Heart left ventricle (tissue), 16 donors: ENCODE measurements at places on chromosomes 12 and 14.

DNA sequence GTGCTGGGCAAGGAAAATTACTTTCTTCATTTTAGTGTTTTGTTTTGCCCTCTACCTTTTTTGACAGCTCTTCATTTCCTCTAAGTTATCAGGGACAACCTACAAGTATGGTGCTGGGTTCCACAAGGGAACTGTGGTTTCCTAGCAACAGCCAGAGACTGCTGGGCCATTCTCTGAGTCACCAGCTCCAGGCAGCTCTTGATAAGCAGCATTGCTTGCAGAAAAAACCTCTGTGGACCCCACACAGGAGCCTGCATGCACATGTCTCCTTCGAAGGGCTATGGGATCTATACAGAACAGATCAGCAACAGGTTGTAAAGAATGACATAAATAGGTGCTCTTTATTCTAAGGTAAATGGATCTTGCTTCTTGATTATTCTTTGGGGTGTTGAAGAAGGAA lies 81.0 kb upstream of the CCDC196 start:
- DNase-seq: no peak

DNA sequence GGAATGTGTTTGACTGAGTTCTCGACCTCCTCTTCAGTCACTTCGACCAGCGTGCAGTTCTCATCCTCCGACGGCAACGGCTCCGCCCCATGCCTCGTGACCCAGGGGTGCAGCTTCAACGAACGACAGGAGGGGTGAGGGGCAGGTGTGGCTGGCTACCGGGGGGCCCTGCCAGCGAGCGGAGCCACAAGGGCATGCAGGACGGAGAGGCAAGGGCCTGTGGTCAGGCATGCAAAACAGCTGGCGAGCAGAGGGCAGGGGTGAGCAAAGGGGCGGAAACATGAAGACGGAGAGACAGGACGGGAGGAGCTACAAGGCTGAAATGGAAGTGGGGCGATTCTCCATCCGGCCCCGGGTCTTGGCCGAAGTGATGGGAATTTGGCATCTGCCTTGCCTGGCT lies 38.7 kb downstream of the P2RX4 start:
- no peak for DNase-seq

DNA sequence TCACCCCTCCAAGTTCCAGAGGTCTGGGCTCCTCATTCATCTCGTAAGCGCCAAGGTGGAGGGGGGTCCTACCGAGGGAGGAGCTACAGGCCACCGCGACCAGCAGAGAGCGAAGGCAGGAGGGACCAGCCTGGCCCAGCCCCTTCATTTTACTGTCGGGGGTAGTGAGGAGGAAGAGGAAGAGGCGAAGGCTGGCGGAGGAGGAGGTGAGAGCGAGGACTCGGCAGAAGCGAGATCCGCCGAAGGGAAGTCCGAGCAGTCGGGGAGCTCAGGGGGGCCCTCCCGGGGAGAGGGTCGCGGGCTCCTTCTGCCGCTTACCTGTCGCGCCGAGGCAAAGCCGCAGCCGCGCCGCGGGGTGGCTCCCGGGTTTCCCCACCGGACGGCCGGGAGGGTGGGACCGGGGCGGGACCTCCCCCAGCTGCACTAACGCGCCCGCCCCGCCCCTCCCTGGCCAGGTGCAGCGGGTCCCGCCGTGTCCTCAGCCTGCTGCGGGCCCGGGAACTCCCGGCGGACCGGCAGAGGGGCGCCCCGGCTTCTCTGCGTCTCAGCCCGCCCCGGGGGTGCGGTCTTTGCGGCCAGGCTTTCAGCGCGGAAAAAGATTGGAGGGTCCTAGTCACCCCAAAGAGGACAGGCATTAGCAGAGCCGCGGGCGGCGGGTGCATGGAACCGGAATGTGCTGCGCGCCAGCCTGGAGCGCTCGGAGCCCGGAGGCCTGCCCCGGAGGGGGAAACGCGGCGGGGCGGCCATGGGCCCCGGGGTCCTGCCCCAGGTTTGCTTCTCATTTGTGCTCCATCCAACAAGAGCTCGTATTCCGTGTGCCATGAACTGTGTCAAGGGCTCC lies at the start of gene GALNT6:
Gene GALNT6 (minus strand): TSS at position 124 of the 841 bp plus-strand sequence. CDS start 11,625 bp downstream, outside the sequence.
- no peak for DNase-seq

DNA sequence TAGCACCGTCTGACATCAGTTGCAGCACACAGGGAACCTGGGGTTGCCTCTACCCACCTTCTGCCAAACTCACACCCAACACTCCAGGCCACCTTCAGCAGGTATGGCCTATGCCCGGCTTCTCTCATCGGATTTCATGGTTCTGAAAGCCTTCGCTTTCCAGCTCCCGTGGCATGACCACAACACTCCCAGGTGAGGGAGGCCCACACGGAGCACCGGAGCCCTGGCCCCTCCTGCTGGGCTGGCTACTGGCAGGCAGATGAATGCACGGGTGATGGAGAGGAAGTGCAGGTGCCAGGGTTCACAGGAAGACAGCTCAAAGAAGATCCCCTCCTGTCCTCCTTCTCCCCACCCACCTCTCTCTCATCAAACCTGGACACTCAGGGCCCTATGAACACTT lies 37.2 kb downstream of the CACNA2D4 start:
- no peak for DNase-seq

DNA sequence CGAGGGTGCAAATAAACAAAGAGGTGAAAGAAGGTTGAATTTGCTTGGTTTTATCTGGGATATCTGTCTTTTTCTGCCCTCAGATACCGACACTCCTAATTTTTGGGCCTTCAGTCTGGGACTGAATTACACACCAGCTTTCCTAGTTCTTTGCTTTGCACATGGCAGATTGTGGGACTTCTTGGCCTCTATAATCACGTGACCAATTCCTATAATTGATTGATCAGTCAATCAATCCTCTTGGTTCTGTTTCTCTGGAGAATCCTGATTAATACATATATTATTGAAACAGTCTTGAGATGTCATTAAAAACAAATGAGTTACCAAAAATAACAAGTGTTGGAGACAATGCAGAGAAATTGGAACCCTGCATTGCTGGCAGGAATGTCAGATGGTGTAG lies 62.7 kb downstream of the SUDS3 start:
- no peak for DNase-seq

DNA sequence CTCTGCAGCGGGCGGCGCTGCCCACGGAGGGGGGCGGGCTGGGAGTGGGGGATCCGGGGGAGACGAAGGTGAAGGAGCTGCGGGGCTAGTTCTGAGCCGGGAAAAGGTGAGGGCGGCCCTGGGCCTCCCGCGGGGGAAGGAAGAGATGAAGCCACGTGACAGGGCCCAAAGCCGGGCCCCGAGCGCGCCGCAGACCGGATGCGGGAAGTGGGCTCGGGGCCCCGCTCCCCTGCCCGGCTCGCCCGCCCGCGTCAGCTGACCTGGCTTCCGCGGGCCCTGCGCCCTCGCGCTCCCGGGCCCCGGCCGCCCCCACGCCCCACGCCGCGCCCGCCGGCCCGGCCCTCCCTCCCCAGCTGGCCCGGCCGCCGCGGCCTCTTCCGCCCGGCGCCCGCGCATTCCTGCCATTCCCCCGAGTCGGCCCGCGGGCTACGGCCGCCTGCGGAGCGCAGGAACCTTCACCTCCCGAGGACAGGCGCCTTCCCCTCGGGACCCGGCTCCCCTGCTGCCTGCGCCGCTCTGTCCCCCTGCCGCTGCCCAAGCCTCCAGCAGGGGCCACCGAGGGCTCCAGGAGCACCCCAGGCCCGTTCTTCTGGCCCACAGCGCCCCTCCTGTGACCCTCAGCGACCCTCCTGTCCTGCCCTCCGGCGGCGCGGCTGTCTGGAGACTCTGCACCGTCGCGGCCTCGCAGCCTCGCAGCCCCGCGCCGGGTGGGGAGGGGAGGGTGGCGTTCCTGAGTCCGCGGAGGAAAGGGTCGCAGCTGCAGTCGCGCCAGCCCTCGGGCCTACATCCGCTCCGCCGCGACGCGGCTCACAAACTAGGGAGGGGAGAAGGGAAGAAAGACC lies 20.4 kb downstream of the NINJ2 start:
- DNase-seq: peak; percentile 88

GRCh38 chr14:103713304-103714062 lies 1.8 kb downstream of the XRCC3 start:
- no peak for DNase-seq

- no peak for DNase-seq
Measured at GRCh38 chr14:61051051-61051450, 70.0 kb downstream of the SLC38A6 start.

GRCh38 chr12:65891987-65892481 lies 67.8 kb downstream of the HMGA2 start:
- peak; percentile 90 for DNase-seq

GRCh38 chr14:21084998-21085853 lies 13.2 kb downstream of the ZNF219 start:
- no peak for DNase-seq

DNA sequence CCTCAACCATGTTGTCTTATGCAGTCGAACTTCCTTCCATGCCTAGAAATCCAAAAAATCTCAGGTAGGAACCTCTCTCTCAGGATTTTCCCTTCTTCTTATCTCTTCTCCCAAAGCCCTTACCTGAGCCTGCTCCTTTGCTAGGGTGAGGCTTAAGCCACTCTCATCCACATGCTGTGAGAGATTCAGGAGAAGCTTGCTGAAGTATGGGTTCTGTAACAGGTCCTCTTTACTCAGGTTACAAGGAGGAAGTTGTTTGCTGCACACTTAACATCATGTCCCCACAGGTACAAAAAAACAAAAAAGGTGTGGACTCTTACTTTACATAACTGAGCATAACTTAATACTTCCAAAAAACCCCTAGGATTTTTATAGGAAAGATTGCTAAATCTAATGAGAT lies 4.5 kb downstream of the HAUS4 start:
- no peak for DNase-seq

DNA sequence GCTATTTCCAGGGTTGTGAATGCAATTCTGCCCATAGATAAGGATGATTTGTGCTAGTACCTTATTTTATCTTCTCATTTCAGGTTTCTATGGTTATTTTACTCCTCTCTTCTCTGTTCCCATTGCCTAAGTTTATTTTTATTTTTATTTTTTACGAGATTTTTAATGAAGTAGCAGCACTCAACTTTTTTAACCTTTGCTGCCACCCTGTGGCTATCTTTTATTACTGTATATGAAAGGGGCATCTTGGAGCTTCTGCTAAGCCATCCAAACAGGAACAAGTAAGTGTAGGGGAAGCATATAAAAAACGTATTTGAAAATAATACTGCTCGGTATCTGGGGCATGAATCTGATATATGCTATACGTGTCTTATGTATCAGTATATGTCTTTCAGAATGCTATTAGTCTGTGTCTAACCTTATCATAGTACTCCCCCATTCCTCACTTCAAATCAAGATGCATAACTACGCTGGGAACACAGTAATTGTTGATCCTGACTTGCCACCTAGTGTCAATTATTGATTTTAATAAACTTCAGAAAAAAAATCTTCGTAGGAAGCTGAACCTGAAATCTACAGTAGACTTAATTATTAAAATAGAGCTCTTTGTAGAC lies 60.3 kb downstream of the KLRG1 start:
- no peak for DNase-seq

- DNase-seq: peak; percentile 18
Measured at GRCh38 chr12:83818881-83819280, 1093.7 kb downstream of the SLC6A15 start.

DNA sequence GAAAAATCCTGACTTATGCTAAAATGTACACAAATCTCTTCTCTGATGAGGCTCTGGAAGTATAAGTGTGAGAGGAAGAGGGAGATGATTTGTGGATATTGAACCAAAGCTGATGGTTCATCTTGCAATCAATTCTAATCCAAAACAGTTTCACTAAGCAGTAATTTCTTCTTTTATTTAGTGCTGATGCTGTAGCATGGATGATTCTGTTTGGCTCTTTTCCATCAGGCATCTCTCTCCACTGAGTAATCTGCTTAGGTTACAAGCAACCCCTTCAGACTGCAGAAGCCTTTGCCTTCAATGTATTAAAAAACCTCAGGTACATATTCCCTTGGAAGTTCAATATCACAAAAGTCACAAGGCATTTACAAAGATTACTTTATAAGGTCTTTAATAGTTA lies 159.1 kb upstream of the CCDC198 start:
- no peak for DNase-seq

GRCh38 chr14:99393059-99393655 lies 87.5 kb downstream of the SETD3 start:
- no peak for DNase-seq

- peak; percentile 61 for DNase-seq
Measured at GRCh38 chr12:124687917-124688316, 120.5 kb upstream of the NCOR2 start.

DNA sequence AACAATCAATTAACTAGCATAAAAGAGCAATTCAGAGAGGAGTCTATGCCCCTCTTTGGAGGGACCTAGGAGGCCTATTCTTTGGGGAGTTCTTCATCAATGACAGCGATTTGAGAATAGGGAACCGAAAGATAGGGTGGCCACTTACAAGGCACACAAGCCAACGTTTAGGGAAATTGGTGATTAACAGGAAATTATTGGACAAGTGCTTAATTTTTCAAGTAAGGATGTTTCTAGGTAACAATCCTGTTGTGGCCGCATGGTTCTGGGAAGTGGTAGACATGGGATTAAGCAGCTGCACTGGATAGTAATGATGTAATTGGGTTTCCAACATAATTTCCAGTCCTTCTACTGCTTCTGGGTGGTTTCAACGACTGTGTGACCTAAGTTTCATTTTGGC lies 83.2 kb downstream of the HMGA2 start:
- no peak for DNase-seq

- no peak for DNase-seq
Measured at GRCh38 chr12:114344831-114345230, 61.1 kb downstream of the TBX5 start.

GRCh38 chr12:78870539-78870938 lies 6.0 kb downstream of the SYT1 start:
- no peak for DNase-seq

DNA sequence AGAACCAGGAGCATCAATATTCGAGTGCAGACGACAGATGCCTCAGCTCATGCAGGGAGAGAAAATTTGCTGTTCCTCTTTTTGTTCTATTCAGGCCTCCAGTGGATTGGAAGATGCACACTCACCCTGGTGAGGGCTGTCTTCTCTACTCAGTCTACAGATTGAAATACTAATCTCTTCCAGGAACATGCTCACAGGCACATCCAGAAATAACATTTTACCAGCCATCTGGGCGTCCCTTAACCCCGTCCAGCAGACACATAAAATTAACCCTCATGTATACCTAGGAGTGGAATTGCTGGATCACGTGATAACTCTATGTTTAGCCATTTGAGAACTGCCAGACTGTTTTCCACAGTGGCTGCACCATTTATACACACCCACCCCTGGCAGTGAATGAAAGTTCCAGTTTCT lies 4.5 kb upstream of the OAS2 start:
- no peak for DNase-seq

DNA sequence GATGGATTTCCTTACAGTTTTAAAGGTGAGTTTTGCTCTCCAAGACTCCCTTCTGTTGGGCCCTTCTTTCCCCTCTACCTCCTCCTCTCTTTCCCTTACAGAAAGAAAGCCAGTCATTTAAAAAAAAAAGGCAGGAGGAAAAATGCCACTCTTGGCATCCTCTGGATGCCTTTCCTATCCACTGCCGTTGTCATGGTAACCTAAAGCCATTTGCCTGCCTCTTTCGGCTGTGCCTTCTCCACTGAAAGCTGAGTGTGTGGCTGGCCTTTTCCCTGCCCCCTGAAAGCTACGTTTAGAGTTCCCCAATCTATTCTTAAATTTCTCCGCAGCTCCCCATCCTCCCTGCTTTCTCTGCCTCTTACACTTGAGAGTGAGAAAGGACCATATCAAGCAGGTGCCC lies 67.1 kb downstream of the TUNAR start:
- DNase-seq: no peak

- no peak for DNase-seq
Measured at GRCh38 chr14:64708148-64709004, 4.2 kb downstream of the PLEKHG3 start.

GRCh38 chr14:37045340-37046061 lies 126.9 kb downstream of the SLC25A21 start:
- no peak for DNase-seq
